GM23248 (cell line): ENCODE measurements at places on chromosomes 11 and 22. TPM values are rescaled to one million over a fixed set of nuclear protein-coding genes. Genes with fewer than 3 reads are reported as not detected.

PHOX2A gene
- not detected in 2 replicates for total RNA-seq

DNA sequence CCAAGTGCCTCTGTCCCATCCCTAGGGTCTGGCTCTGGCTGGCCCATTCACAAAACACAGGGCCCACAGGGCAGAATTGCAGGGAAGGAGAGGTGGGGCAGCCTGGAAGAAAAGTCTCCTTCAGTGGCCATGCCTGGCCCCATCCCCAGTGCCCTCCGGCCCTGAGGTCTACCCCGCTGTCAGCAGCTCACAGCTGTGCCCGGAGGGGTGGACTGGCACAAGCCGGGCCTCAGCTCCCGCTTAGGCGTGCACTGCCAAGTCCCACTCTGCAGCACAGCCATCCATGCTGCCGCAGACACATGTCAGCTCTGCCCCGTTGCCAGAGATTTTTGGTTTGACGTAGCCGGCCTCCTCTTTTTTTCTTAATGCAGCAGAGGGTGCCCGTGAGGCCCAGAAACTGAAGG lies 3.9 kb upstream of the SCN2B start:
- no peak overlapping the region for H3K4me3 ChIP-seq
- no peaks in the 10 kb centered on the region for H3K4me1 ChIP-seq
- no peak overlapping the region for H3K27ac ChIP-seq
- no peaks in the 10 kb centered on the region for H3K36me3 ChIP-seq

SLC37A2 gene
- 2.6 and 5.2 TPM in 2 replicates for total RNA-seq

ABTB2 gene
- total RNA-seq = 9.9 and 12.4 TPM in 2 replicates

RFPL2 gene
- not detected in 2 replicates for total RNA-seq

MISFA gene
- not detected in 2 replicates for total RNA-seq

JHY gene
- 5.1 and 7.3 TPM in 2 replicates for total RNA-seq

DNA sequence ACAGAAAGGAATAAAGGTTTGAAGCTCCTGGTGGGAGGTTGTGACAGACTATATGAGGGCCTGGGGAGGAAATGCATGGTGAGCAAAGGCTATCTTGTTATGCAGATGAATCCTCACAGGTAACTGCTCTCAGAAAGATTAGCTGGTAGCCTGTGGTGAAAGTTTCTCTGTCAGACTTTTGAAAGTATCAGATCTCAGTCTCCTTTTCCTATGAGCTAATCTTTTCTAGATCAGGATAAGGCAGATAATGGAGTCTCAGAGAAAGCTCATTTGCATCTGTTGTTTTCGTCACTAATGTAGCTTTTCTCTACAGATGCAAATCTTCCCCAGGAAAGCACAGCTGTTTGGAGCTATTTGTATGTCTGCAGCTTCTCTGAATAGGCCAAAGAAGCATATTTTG lies 21.0 kb upstream of the OR6X1 start:
- no peak overlapping the region for H3K27ac ChIP-seq
- H3K4me1 ChIP-seq = no peaks in the 10 kb centered on the region
- no peaks in the 10 kb centered on the region for H3K36me3 ChIP-seq
- no peak overlapping the region for H3K4me3 ChIP-seq
- no peaks in the 10 kb centered on the region for H3K27me3 ChIP-seq

- no peaks in the 10 kb centered on the region for H3K27me3 ChIP-seq
- no peaks in the 10 kb centered on the region for H3K4me1 ChIP-seq
- H3K27ac ChIP-seq = no peak overlapping the region
- H3K36me3 ChIP-seq = no peaks in the 10 kb centered on the region
These were observed 8.9 kb downstream of the HPX start for GRCh38 chr11:6431861-6432260.

DNA sequence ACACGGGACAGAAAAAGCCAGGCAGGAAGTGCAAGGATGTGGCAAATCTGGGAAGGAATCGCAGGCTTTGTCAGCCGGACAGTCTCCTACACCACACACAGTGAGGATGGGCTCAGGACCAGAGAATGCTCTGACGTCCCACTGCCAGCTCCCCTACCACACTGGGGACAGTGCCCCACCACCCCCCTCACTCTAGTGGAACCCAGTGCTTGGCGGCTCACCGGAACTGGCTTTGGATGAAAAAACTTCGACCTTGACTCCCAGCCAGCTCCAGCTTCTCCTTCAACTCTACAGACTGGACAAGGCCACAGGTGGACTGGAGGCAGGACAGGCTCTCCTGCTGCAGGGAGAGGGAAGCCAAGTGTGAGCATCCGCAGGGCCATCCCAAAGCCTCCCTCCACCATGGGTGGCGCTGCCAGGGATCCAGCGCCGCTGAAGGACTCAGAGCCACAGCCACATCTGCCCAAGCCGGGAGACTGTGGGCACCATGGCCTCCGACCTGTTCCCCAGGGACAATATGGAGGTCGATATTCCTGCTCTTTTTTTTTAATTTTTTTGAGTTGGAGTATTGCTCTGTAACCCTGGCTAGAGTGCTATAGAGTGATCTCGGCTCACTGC lies 24.0 kb downstream of the SERHL2 start:
- no peaks in the 10 kb centered on the region; the same call in 1 of the 2 replicates for H3K36me3 ChIP-seq
- 0 out of 2 replicates have a peak, but pooled peaks cover 3% of the 10 kb centered on the region for H3K4me1 ChIP-seq
- H3K4me3 ChIP-seq = no peak overlapping the region

GRCh38 chr11:12211331-12212065 lies 101.1 kb downstream of the MICAL2 start:
- H3K36me3 ChIP-seq = peaks cover 54% of the 10 kb centered on the region
- DNase-seq = no peak
- H3K27me3 ChIP-seq = no peaks in the 10 kb centered on the region
- H3K4me3 ChIP-seq = no peak overlapping the region

- no peak overlapping the region for H3K4me3 ChIP-seq
- H3K4me1 ChIP-seq = peaks cover 9% of the 10 kb centered on the region
- peak overlapping the region; percentile 92 for H3K27ac ChIP-seq
- H3K27me3 ChIP-seq = no peaks in the 10 kb centered on the region
- peak; percentile 53 for DNase-seq
These were observed 5.4 kb upstream of the MIF start for GRCh38 chr22:23888615-23889401.

TRIM64 gene
- total RNA-seq = not detected in 2 replicates

BATF2 gene
- 4.0 TPM in 1 of 2 replicates, not detected in the other for total RNA-seq

DNA sequence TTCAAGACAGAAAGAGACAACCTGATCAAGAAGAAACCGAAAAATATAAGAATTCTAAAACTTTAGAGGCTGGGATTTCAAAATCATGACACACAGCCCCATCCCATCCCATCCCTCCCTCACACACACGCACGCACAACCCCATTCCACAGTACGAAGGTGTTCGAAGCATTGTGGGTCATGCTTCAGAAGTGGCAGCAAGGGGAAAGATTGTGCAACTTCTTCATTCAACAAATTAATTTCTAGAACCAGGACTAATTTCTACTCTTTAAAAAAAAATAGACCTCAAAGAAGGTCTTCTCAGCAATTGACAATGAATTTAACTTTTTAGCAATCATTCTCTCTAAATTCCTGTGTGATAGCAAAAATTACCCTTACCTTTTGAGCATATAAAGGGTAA lies 867 bp downstream of the SPA17 start:
- no peaks in the 10 kb centered on the region for H3K36me3 ChIP-seq
- H3K4me3 ChIP-seq = peak overlapping the region; percentile 89
- no peak for DNase-seq
- H3K27me3 ChIP-seq = no peaks in the 10 kb centered on the region
- peaks cover 18% of the 10 kb centered on the region for H3K4me1 ChIP-seq
- H3K27ac ChIP-seq = peak overlapping the region; percentile 69

GRCh38 chr11:65781152-65781961 lies 581 bp upstream of the AP5B1 start:
- H3K27me3 ChIP-seq = peaks cover 10% of the 10 kb centered on the region
- H3K4me1 ChIP-seq = no peaks in the 10 kb centered on the region
- peak; percentile 48 for DNase-seq

DNA sequence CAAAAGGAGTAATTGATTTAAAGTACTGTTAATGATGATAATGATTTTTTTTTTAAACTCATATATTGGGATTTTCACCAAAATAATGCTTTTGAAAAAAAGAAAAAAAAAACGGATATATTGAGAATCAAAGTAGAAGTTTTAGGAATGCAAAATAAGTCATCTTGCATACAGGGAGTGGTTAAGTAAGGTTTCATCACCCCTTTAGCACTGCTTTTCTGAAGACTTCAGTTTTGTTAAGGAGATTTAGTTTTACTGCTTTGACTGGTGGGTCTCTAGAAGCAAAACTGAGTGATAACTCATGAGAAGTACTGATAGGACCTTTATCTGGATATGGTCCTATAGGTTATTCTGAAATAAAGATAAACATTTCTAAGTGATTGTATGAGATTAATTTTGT lies 43.9 kb downstream of the RRM1 start:
- peaks cover 49% of the 10 kb centered on the region for H3K36me3 ChIP-seq
- H3K27ac ChIP-seq = no peak overlapping the region
- DNase-seq = no peak

SLC22A8 gene
- total RNA-seq = not detected in 2 replicates

MS4A1 gene
- total RNA-seq = not detected in 2 replicates

DNA sequence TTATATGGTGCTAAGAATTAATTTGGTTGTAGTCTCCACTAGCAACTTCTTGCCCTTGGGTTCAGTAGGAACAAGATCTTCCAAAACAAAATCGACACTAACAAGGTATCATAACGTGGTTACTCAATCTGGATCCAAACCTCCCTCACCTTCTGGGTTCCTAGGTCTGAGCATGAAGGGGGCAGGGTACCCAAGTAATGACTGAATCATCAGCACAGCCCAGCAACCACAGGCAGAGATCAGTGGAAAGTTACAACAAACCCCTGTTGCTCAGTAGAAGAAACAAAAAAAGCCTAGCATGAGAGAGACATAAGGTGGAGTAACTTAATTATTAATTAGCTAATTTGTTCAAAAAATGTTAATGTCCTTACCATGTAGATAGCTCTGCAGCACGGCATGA lies 221.4 kb downstream of the BLID start:
- no peak overlapping the region for H3K4me3 ChIP-seq
- peak overlapping the region; percentile 86 for H3K27ac ChIP-seq
- H3K36me3 ChIP-seq = no peaks in the 10 kb centered on the region
- peaks cover 71% of the 10 kb centered on the region for H3K4me1 ChIP-seq
- no peaks in the 10 kb centered on the region for H3K27me3 ChIP-seq

DNA sequence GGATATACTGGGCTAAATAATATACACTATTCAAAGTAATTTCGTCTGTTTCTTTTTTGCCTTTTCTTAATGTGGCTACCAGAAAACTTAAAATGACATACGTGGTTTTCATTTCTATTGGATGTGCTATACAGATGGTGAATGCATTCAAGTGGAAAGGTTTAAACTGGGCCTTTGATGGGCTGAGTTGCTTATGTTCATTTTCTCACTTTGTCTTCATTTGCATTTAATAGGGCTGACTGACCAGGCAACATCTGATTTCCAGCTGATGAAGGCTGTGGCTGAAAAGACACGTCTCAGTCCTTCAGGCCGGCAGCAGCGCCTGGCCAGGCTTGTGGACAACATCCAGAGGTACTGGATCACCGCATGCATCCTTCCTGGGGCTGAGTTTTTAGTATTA lies 27.9 kb downstream of the PIWIL4 start:
- H3K4me1 ChIP-seq = no peaks in the 10 kb centered on the region
- no peaks in the 10 kb centered on the region; the same call in 1 of the 2 replicates for H3K36me3 ChIP-seq
- DNase-seq = no peak
- H3K4me3 ChIP-seq = no peak overlapping the region
- H3K27me3 ChIP-seq = no peaks in the 10 kb centered on the region

GRCh38 chr22:48432781-48433518 lies 1394.7 kb downstream of the BRD1 start:
- H3K4me3 ChIP-seq = no peak overlapping the region
- DNase-seq = peak; percentile 70
- H3K27me3 ChIP-seq = no peaks in the 10 kb centered on the region

DNA sequence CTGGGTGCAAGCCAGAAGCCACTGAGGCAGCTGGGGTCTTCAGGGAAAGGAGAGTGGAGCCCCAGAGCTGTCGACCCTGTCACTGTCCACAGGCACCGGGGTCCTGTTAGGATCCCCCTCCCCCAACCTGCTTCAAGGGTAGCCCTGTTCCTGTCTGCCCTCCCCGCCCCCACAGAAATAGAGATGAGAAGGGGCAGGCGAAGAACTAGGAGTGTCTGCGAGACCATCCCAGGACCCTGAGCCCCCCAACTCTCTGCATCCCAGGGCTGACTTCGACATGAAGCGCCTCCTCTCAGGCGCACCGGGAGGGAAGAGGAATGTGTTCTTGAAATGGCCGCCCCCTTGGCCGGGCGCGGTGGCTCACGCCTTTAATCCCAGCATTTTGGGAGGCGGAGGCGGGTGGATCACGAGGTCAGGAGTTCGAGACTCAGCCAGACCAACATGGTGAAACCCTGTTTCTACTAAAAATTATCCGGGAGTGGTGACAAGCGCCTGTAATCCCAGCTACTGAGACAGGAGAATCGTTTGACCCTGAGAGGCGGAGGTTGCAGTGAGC lies 607 bp upstream of the ZNF70 start:
- H3K27me3 ChIP-seq = no peaks in the 10 kb centered on the region
- H3K36me3 ChIP-seq = no peaks in the 10 kb centered on the region
- DNase-seq = no peak
- peak overlapping the region; percentile 94 for H3K4me3 ChIP-seq
- H3K4me1 ChIP-seq = 0 out of 2 replicates have a peak, but pooled peaks cover 7% of the 10 kb centered on the region

DNA sequence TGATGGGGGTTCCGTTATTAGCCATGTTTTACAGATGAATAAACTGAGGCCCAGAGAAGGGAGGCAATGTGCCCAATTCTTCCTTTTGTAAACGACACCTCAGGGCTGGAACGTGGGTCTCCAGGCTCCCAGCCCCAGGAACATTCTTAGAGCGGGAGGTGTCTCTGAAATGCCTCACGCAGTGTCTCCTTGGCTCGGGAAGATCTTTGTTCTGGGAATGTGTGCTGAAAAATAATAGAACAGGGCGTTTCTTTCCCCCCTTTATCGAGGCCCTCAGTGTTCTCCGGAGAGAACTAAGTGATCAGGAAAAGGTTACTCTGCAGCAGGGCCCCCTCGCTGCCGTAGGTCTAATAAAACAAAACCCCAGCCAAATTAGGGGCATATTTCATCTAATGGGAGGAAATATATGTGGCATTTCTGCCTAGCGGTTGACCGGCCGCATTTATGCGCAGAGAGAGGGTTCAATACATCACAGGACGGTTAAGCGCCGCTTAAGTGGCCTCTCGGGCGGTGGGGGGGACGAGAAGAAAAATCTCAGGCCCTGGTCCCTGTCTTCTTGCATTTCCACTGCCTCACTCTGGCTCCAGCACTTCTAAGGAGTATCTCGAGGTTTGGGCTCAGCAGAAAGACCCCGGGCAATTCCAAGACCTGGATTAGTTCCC lies 564.3 kb downstream of the MN1 start:
- no peak for DNase-seq
- no peak overlapping the region for H3K4me3 ChIP-seq
- no peaks in the 10 kb centered on the region for H3K27me3 ChIP-seq

APOC3 gene
- total RNA-seq = not detected in 2 replicates

GRCh38 chr11:12680246-12680939 lies 6.2 kb downstream of the TEAD1 start:
- DNase-seq = peak; percentile 96
- H3K4me3 ChIP-seq = peak overlapping the region; percentile 91
- no peaks in the 10 kb centered on the region for H3K36me3 ChIP-seq
- no peaks in the 10 kb centered on the region for H3K27me3 ChIP-seq
- H3K4me1 ChIP-seq = peaks cover 59% of the 10 kb centered on the region
- H3K27ac ChIP-seq = peak overlapping the region; percentile 64
